Fibroblast of skin of left quadriceps (primary cell): ENCODE measurements at places on chromosomes 3 and 15.
A peak's percentile ranks its signal among the peaks of the same experiment; 100 is the strongest.

GRCh38 chr3:144259267-144259666 is 287.6 kb downstream of the DIPK2A start:
- DNase-seq, result no peak

DNA sequence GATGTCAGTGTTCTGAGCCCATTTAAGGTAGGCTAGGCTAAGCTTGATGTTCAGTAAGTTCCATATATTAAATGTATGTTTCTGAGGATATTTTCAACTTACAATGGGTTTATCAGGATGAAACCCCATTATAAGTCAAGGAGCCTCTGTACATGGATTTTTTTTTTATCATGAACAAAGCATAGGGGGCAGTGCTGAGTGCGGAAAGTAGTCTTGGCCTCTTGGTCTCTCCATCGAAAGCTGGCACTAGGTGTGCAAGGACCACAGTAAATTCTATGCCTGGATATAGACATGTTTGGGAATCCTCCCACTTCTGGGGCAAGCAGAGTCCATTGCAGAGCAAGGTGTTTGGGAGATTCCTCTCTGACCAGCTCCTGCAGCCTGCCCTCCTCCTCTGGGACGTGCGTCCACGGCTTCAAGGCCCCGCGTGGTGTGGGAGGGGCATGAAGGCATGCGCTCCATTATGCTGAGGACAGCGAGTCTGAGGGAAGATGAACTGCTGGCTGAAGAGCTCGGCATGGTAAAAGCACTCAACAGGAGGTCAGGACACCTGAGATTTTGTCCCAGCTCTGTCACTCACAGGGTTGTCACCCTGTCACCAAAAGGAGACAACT is 122.9 kb upstream of the LIPC start:
- DNase-seq, result no peak

- no peak for DNase-seq
Measured at GRCh38 chr15:90884719-90885431, 571 bp downstream of the FES start.

DNA sequence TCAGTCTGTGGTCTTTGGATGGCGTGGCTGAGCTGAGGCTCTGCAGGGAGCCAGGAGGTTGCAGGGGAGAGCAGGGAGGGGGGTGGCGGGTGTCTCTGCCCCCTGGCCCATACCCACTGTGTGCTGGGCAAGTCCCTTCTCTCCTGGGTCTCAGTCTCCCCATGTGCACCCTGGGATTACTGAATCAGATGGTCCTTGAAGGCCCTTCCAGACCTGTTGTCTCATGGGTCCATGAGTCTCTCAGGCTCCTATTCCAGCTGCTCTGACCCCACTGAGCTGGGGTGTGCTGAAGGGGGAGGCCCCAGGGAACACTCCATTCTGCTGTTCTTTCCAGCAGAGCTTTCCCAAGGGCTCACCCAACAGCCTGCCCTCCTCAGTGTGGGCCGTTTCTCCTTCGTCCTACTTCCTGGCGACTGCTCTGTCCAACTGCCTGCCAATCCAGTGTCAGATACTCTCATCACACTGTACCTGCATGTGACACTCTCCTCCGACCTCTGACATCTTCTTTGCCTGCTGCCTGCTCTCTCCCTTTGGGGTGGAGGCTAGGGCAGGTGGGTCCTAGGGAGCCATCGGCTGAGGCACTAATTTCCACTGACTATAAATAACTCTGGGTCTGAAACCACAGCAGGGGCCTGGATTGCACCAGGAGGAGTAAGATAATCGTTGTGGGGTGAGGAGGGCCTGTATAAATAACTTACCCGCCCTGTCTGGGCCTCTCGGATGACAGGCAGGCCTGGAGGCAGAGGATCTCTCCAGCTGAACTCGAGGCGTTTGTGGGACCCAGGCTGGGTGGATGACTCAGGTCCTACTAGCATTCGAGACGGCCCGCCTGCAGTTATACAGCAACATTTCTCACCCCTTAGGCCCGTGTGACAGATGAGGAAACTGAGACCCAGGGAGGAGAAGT is 67.1 kb downstream of the ATP2B2 start:
- DNase-seq, result peak; percentile 67

GRCh38 chr15:66570842-66571478 is 5.2 kb upstream of the LCTL start:
- DNase-seq, result no peak

GRCh38 chr3:152556731-152557254 is 278.1 kb upstream of the P2RY1 start:
- DNase-seq, result no peak

DNA sequence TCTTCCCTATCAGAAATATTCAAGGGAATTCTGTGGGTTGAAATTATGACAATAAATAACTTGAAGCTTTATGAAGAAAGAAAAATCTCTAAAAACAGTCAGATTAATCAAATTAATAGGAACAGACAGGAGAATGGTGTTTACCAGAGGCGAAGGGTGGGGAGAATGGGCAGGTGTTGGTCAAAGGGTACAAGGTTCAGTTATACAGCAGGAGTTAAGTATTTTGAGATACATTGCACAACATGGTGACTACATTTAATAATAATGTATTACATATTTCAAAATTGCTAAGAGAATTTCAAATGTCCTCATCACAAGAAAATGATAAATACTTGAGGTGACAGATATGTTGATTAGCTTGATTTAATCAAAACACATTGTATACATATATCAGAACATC is 18.6 kb downstream of the SPCS1 start:
- no peak for DNase-seq

GRCh38 chr3:58793938-58794337 is 127.4 kb upstream of the FAM3D start:
- no peak for DNase-seq

GRCh38 chr15:28786521-28786920 is 61.9 kb downstream of the GOLGA6L7 start:
- peak; percentile 20 for DNase-seq

DNA sequence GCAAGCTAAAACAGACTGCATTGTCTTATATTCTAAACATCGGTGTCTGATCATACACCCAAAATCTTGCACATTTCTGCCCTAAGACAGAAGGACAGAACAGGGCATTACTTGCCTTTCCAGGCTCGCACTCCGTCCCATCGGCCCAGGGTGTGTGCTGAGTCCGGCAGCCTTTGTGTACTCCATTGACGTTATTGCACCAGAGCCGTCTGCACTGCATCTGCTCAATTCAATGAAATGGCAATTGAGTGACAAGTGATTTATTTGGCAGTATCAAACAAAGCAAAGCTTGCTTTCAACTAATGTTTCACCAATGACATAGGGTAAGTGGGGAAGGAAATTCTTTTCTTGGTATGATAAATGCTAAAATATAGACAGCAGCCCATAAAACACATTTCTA is 40.0 kb downstream of the ADAMTS9 start:
- no peak for DNase-seq
